ENCODE measurements at places on chromosomes 7 and 10. TPM values are rescaled to one million over a fixed set of nuclear protein-coding genes. Genes with fewer than 3 reads are reported as not detected.

SP8 gene
- polyA plus RNA-seq = not detected

TRPV6 gene
- polyA plus RNA-seq = not detected

DNA sequence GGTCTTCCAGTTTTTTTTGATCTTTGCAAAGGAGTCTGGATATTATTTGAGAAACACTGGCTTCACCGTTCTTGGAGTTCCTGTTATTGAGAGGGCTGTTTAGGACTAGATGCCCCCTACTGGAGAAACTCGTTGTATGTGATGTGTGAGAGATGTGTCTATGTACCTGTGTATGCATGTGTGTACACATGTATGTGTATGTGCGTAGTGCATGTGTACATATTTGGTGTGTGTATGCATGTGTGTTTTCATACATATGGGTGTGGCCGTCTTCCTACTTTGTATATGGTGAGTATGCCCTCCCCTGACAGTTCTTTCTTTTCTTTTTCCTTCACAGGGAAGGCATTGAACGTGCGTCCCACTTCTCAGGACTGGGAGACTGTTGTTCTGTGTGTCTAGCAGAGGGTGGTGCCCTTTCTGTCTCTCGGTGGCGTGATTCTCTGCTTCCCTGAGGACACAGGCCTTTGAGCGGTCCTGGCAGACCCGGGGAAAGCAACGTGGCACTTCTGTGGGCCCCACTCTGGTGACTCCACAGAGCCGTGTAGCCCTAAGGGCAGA, 3.0 kb upstream of the CALHM3 start:
- DNase-seq = peak; percentile 54

DNA sequence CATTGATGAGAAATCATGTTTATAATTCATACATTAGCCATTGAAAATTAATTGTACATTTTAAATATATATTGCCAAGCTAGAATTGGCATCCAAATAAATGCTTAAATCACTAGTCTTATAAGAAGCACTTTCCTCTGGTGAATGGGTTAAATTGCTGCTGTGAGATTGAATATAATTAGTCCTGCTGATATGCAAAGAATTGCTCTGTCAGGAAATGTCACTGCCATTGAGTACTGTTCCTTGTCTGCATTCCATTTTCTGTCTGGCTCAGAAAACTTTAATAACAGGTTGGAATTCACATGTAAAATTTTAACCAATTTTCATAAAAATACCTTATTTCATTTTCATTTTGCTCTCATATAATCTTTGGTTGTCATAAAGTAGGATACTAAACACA, 589.1 kb downstream of the MAGI2 start:
- DNase-seq = no peak

DNA sequence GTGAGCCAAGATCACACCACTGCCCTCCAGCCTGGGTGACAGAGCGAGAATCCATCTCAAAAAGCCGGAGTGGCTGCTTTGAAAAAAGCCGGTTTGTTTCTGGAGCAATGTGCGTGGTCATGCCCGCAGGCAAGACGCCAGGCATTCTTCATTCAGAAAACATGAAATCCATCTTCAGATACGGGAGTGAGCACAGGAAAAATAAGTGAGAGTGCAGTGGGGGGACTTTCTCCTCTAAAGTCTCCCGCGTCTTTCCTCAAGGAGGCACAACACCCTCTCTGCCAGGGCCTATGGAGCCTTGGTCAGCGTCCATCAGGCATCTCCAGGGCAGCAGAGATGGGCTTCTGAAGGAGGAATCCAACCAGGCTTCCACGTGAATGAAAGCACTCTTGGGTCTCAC, 62.3 kb upstream of the DGKI start:
- peak; percentile 19 for DNase-seq

DNA sequence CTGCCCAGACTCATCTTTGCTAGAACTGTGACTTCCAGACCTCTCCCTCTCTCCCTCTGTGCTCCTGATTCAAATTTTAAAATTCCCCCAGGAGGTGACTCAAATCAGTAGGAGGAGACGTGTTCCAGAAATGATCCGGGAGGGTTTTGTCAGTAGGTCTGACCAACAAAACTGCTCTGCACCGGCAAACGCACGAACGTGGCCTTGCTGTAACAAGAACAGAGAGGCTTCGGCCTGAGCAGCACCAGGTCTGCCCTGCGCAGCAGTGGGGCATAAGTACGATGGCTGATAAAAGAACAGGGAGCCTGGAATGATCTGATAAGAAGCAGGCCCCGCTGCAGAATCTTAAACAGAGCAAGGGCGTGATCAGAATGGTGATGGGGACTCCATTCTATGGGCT, 152.7 kb upstream of the AUTS2 start:
- DNase-seq = no peak

DNA sequence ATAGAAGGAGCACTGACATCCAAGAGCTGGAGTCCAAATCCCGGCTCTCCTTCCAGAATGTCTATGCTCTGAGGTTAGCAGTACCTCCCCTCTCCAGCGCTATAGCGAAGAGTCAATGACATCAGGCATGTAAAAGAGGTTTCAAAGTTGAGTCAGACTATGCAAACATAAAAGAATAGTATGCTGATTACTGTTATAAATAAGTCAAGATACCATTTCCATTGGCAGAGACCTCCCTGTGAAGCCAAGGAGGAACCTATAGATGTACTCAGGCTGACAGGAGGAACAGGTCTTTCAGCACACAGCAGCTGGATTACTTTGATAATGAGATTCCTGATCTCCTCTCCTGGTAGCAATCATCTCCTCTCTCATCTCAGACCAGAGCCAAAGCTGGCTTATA, 103.9 kb upstream of the EFCAB10 start:
- no peak for DNase-seq

GRCh38 chr7:7188091-7188490, 5.7 kb downstream of the C1GALT1 start:
- DNase-seq = no peak
